ENCODE measurements at places on chromosomes 5 and 9.

- no peak for DNase-seq
These were observed 107.3 kb downstream of the OR2K2 start for GRCh38 chr9:111222757-111223156.

DNA sequence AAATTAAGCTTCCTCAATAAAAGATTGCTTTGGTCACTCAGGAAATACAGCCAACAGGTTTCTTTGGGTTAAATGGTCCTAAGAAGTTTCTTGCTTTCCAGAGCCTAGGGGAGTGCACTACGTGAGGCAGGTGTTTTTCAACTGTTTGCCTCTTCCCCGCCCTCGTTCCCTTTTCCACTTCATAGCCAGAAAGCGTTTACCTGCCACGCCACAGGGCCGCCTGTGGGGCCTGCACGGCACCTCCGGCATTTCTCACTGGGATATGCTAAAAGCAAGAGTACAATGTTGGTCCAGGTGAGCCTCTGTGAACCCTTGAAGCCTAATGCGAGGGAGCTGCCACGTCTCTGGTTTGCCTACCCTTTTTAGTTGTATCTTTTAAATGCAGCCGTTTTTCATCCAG lies 167.6 kb upstream of the OTULINL start:
- no peak for DNase-seq

GRCh38 chr5:24773261-24773660 lies 128.5 kb upstream of the CDH10 start:
- DNase-seq: no peak

- DNase-seq: no peak
These were observed 217.0 kb downstream of the DMRT2 start for GRCh38 chr9:1267141-1267570.

- DNase-seq: no peak
These were observed 6.9 kb downstream of the RAB14 start for GRCh38 chr9:121194730-121195129.

- DNase-seq: no peak
These were observed 71.7 kb upstream of the SLC25A51 start for GRCh38 chr9:37975639-37976038.

DNA sequence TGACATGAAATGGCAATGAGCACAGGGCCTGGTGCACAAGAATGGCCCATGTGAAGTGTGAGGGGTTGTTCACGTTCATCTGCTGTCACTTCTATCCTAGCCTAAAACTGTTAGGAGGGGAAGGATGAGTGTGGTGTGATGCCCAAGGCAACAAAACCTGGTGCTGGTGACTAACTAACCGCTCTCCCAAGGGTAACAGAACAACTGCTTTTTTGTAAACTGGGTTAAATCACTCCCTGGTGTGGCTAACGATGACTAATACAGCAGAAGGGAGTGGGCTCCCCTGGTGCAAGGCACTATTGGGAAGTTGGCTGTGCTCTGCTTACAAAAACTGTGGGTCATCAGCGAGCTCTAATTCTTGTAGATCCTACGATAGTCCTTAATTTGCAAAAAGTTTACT lies 103.2 kb upstream of the VCAN start:
- DNase-seq: no peak

All from stimulated activated CD4-positive, alpha-beta T cell treated with anti-CD3 and anti-CD28 coated beads, Interleukin-1b, Interleukin-23, amount 100 ng/mL, for 48 hours (primary cell).